ENCODE measurements at places on chromosomes 5 and 9.

- no peak for DNase-seq
These were observed 89.4 kb downstream of the ANGPTL2 start for GRCh38 chr9:127033061-127033460.

DNA sequence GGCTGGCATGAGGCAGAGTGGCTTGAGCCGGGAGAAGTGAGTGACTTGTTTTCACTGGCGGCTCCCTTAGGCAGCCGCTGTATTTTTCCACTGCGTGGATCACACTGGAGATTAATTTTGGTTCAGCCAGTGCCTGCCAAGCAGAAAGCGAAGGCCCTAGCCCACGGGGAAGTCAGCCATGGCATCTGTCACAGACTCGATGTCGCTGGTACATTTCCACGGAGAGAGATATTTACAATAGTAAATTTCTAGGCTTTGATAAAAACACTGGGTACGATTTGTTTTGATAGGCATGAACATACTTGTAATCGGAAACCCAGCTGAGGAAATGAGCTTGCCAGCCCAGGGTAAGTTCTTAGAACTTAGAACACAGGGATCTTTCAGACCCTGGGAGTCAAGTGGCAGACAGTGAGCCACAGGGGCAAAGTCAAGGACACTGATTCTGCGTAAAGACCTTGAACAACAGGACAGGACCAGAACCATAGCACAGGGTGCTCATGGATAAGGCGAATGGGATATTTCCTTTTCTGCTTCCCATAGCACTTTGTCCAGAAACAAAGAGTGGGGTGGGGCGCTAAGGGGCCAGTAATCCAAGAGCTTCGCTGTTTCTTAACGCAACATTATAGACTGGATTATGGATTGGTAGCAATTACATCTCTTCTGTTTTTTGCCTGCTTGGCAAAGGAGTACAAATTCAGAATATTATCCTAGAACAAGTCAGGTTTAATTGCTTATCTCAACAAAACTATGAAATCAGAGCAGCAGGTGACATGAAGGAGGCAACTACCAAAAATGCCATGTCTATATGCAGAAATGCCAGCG is 4.5 kb downstream of the DUSP1 start:
- DNase-seq: no peak

DNA sequence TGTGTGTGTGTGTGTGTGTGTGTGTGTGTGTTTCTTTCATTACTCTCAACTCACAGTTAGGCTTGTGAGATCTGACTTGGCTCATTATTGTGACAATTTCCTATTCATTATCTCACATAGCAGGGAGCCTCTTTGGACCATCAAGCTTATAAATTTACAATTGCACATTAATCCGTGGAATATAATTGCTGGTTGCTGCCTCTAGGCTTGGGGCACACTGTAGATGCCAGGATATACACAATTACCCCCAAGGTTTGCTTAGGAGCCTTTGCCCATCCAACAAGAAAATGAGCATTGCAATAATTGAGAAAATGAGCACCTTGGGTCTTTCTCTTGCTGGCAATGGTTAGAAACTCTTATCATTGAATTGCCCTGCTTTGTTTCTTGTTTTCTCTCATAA is 161.6 kb upstream of the DMRTA1 start:
- no peak for DNase-seq

- DNase-seq: no peak
These were observed 15.2 kb upstream of the NEK6 start for GRCh38 chr9:124242331-124243194.

GRCh38 chr5:73827106-73827450 is 201.1 kb downstream of the ARHGEF28 start:
- no peak for DNase-seq

GRCh38 chr9:138020795-138021182 is 143.2 kb downstream of the CACNA1B start:
- no peak for DNase-seq

DNA sequence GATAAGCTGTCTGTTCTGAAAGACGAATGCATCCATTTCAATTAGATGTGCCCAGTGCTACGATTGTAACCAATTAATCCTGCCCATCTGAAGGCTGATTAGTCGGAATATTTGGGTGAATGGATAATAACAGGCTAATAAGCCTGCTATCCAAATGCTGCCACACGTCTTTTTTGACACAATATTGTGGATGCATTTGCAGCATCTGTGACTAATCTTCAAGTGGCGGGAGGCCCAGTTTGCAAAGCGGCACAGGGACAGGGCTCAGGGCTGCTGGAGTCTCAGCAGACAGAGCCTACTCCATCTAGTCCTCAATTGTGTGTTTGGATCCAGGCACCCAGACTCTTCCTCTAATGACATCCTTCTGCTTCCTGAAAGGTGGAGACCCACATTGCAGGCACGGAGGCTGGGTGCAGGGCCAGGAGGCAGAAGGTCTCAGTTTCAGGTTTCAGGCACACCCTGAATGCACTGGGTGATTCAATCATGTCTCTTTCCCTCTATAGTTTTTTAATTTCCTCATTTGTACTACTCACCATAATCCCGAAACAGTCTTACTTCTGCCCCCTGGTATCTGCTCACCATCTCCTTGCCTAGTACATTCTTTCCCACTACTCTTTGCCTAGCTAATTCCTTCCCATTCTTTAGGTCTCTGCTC is 169.6 kb downstream of the ASTN2 start:
- no peak for DNase-seq

DNA sequence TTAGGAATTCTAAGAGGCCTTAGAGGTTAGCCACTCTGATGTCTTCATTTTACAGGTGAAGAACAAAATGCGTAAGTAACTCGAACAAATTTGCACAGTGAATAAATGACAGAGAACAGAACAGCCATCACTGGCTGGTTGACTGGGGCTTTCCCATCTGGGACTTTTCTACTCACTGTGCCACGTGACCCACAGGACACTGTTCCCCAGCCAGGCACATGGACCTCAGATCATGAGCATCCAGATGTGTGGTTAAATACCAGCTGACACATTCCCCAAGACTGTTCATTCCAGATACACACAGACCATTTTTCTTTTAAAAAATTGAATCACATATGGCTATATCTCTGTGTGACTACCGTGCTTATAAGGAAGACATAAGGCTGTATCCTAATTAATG is 25.8 kb upstream of the MED10 start:
- DNase-seq: no peak

GRCh38 chr9:131675437-131676022 is 64.3 kb downstream of the RAPGEF1 start:
- no peak for DNase-seq

- DNase-seq: no peak
These were observed 75.7 kb upstream of the SAP30L start for GRCh38 chr5:154370119-154370518.

- no peak for DNase-seq
These were observed 104.8 kb downstream of the VCAN start for GRCh38 chr5:83576341-83576740.

DNA sequence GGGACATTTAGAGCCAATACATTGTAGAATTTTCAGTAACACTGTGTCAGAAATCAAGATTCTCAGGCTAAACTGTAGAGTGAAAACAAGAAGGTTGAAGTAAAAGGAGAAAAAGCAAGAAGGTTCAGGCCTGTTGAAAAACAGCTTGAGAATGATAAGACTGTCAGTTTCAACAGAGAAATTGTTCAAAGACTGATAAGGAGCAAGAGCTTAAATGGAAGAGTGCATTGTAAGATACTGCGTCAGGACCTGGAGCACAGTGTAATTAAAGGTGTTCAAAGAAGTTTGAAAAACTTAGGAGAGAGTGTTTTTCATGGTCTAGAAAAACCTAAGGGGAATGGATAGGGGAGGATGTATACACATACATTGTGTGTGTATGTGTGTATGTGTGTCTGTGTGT is 408.3 kb downstream of the KDM4C start:
- no peak for DNase-seq

- DNase-seq: no peak
These were observed 343.4 kb upstream of the PAPPA start for GRCh38 chr9:115810166-115810565.

DNA sequence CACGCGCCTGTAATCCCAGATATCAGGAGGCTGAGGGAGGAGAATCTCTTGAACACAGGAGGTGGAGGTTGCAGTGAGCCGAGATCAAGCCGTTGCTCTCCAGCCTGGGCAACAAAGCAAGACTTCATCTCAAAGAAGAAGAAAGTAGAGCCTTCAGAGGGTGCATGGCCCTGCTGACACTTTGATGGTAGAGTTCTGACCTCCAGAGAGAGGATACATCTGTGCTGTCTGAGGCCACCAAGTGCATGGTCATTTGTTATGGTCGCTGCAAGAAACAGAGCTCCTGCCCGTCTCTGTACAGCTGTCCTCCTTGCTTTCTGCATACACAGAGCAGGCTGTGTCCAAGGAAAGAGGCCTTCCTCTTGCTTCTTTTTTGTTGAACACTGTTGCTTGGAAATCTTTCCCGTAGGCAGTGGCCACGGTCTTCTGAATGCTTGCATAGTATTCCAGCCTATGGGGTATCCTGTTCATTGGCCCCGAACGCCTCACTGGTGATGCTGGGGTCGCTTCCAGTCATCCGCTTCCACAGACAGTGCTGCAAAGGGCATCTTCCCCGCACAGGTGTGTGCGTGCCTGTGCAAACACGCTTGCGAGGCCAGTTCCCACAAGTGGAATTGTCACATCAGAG is 36.8 kb upstream of the UNC5A start:
- DNase-seq: no peak

DNA sequence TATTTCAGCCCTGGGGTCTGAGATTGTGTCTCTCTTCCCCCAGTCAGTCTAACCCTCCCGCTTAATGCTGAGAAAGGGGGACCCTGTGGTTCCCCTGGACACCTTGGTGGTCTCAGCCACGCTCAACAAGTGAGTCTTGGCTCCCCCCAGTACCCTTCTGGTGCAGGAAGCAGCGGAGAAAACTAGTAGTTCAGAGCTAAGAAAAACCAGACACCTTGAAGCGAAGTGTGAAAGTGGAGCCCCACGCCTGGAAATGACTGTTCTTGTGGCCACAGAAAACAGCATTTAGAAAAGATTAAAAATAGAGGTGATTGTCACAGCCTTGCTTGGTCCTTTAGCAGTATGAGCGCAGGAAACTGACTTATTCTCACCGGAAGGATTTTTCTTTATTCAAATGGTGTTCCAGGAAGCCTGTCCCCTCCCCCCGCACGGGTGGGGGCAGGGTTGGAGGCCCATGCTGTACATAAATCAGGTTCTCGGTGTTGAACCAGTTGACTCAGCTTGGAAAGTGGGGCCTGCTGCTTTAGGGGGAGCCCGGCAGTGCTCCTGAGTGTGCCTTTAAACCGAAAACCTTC is 8.1 kb downstream of the ARPC5L start:
- no peak for DNase-seq

DNA sequence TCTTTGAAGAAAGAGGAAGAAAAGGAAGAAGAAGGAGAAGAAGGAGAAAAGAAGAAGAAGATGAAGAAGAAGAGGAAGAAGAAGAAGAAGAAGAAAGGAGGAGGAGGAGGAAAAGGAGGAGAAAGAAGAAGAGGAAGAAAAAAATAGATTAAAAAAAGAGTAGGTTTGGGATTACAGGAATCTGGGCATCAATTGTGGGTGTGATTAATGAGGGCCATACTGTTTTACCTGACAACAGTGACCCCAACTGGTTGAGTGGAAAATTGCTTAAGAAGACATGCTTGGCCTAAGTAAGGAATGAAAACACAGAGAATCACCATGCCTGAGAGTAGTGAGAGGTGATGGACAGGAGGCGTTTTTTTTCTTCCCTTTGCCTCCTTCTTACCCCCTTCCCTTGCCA is 114.6 kb downstream of the FAM170A start:
- no peak for DNase-seq

GRCh38 chr5:52863715-52864290 is 76.1 kb downstream of the ITGA1 start:
- no peak for DNase-seq

GRCh38 chr5:117680426-117680825 is 1105.8 kb upstream of the SEMA6A start:
- DNase-seq: no peak
